Activated CD4-positive, alpha-beta T cell treated with anti-CD3 and anti-CD28 coated beads, Interleukin-2, amount 10 ng/mL, durations not matched to agents 24 days and 14 days (primary cell): ENCODE measurements at places on chromosomes 2 and 18.

DNA sequence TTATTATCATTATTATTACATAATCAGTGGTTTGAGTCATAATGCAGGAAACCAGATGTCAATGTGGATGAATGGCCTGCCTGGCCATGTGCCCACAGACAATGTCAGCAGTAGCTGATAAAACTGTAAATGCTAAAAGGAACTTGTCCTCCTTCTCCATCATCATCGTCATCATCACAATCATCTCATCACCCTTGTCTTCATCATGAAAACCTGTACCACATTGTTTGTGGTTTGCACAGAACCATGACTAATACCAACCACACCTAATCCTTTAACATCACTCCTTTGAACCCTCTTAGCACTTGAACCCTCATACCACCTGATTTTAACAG, 96.0 kb downstream of the HNMT start:
- DNase-seq, result no peak

GRCh38 chr2:151862700-151863099, 34.5 kb upstream of the ARL5A start:
- DNase-seq, result no peak

GRCh38 chr2:198440833-198441232, 636.4 kb downstream of the PLCL1 start:
- DNase-seq, result no peak

DNA sequence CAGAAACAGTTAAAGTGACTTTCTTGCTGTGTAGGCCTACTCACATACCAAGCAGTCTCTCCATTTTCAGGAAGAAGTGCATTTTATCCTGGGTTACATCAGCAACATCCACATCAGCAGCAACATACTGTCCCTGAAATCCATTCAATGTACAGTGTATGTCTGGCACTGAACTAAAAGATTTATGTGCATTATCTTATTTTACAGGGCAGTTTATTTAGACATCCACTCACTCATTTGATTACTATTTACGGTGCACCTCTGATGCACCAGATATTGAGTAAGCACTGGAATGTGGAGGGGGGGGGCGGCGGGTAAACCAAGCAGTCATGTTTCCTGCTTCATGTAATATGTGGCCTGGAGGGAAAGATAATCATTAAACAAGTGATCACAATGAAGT, 1128.2 kb downstream of the BCL11A start:
- DNase-seq, result no peak

DNA sequence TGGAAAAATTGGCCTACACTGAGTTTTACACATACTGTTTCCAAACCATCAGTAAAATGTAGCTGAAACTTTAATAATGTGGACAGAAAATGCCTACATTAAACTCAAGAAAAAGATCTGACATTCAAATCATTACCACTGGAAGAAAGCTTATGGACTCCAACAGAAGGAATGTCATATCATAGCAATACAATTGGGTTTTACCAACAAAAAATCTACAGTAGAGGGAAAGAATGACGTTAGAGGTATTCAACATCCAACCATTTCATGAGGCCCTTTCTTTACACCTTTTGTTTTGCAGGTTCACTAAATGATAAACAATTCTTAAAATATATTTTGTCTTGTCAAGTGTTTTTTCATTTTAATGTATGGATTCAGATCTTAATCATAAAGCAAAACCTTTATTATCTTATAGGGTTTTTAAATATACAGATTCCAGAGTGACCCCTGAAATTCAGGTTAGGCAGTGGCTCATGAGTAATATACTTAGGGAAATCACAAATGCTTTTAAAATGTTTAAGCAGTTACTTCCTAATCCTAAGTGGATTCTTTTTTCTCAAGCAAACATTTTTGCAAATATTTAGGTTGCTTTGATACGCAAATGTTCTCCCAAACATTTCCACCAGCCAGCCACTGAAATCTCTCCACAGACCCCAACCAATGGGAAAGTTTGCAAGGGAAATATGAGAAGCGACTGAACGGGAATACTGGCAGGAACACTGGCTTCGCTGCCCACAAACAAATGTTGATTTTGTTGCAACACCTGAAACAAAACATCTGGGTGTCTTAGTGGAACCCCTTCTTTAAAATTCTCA, 168.7 kb downstream of the TCF4 start:
- DNase-seq, result no peak

DNA sequence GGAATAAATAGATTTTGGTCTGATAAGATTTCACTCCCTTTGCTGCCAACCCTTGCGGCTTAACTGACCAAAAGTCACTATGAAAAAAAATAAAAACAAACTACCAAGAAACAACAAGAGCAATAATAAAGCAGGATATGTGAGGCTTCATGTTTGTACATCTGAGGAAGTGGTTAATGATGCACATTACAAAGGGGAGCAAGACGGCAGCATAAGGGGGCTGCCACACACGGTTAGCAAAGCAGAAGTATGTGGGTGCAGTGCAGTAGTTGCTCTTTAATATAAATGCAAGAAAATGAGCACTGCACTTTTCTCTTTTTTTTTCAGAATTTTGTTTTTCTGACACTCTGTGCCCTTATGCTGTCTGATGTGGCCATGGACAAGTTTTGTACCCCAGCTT, 377.1 kb upstream of the CNTNAP5 start:
- no peak for DNase-seq

GRCh38 chr18:8778824-8779223, 73.5 kb downstream of the MTCL1 start:
- no peak for DNase-seq

GRCh38 chr2:38076152-38076709, 280 bp upstream of the CYP1B1 start:
- DNase-seq, result peak; percentile 87

DNA sequence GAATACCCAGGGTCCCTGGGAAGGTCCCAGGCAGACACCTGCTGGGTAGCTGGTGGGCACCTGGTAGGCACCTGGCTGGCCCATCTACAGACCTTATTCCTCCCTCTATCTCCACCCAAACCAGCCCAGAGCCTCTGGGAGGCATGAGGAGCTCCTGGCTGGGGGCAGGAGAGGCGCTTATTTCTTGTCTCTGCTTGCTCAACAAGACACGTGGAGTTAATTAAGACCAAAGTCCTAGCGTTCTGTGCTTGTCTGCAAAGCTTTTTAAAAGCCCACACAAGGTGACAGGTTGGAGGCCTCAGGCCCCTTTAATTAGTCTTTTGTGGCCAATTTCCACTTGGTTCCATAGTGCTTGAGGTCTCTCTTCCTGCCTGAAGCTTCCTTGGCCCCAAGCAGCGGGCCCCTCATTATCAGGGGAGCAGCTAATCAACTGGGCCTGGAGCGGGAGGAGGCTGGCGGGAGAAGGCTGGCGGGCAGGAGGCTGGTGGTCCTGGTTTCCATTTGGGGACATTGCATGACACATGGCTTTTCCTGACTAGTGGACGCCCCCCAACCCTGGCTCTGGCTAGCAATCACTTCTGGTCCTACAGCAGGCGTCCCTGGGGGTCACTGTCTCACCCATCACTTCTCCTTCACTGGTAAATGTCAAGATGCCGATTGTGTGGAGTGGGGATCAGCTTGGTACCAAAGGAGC, 65.4 kb upstream of the HDAC4 start:
- DNase-seq, result no peak

GRCh38 chr2:215751200-215751910, 262.0 kb downstream of the MREG start:
- DNase-seq, result no peak

DNA sequence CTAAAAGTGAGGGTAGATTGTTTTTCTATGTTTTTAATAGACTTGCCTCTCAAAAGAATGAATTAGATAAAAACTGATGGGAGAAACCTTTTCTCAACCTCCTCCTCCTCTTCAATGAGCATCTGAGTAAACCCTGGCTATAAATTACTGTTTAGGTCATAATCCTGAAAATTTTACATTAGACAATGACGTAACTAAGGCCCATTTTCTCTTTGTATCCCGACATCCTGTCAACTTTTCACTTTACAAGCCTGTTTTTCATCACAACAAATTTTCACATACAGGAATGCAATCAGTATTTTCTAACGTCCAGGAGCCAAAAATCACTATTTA, 1.3 kb downstream of the SPIRE1 start:
- no peak for DNase-seq
